ENCODE measurements at places on chromosomes 12 and 14.

DNA sequence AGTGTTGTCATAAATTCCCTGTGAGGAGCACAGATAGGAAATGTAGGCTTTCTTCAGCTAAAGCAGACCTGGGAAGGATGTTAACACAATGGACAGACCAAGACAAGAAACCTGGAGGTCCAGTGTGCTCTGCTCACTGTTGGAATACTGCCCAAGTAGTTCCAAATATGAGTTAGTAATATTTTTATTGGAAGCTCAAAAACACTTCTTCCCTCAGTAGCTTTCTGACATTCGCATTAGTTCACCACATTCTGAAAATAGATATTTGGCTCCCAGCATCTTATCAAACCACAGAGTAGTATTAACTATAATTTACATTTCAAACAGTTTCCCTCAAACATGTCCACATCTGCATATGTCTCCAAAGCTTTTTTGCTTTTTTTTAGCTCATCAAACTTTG, 74.8 kb upstream of the PYGL start:
- no peak for DNase-seq

DNA sequence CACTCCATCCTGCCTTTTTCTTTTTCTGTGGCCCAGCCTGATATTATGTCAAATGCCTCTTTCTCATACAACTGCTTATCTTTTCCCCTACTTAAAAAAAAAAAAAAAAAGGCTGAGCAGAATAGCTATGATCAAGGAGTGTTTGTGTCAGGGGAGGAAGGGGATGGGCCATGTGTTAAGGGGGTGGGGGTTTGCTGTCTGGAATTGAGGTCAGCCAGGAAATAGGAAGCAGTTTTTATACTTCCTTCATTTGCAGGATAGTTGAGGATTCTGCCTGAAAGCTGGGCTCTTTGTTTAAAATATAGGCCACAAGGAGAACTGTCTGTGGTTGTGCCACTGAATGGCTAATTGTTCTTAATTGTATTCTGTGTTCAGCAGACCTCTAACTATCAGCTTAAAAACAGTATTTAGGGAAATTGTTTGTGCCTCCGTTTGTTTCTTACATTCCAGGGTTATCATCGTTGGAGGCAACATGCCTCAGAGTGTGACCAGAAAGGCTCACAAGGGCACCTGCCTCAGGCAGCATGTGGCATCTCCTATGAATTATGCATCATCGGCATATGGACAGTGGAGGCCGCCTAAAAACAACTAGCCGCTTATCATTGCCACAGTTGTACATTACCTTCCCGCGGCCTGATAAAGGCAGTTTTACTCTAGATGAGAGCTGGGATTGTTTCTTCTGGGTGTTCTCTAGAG, 96.0 kb downstream of the SRGAP1 start:
- DNase-seq: no peak

GRCh38 chr12:92062539-92063493, 82.8 kb downstream of the BTG1 start:
- no peak for DNase-seq

GRCh38 chr14:99137001-99137700, 134.8 kb downstream of the BCL11B start:
- DNase-seq: no peak

- DNase-seq: peak; percentile 43
These were observed 2.8 kb upstream of the CD4 start for GRCh38 chr12:6786416-6787094.

- no peak for DNase-seq
These were observed 336.3 kb upstream of the NOVA1 start for GRCh38 chr14:26934151-26934550.

- DNase-seq: no peak
These were observed 29.9 kb upstream of the RBM19 start for GRCh38 chr12:113996026-113996425.

DNA sequence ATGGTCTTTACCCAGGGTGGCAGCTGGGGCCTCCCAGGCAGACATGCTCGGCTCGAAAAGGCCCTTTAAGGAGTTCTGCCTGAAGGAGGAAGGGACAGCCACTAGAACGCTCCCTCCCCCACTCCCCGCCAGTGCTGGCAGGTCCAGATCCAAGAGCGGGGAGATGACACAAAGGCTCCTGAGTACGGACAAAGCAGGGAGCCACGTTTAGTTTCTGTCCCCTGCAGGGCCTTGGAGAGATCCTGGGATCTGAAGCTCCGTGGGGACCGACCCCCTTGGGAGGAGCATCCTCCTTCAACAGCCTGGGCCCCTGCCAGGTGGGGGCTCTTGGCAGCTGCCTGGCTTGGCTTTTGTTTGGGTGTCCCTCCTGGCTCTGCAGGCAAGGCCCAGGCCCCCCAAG, 89.7 kb downstream of the ESRRB start:
- DNase-seq: no peak

DNA sequence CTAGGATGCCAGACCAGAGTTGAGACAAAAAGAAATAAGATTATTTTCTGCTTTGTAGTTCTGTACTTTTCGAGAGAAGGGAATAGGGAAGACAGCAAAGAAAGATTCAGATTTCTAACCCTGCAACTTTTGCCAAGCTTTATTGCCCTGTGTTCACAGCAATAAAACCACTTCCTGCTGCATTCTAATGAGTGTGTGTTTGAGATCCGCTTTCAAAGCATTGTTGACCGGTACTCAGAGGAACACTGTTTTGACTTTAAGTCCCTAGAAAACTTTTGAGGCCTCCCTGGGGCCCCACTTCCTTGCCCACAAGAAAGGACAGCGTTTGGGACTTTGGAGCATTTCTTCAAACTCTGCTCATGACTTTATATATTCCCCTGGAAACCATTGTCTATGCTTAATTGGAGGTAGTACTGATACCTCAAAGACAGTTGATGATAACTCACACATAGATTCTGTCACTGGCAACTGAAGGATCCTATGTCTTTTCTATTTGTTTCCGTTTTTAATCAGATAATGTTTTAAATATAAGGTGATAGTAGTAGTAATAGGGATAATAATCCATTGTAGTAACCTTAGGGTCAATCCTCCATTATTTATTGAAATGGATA, 1.3 kb downstream of the RNASE6 start:
- DNase-seq: peak; percentile 44

GRCh38 chr12:43957732-43958372, 122.0 kb downstream of the TMEM117 start:
- peak; percentile 37 for DNase-seq

- no peak for DNase-seq
These were observed 13.1 kb downstream of the LGMN start for GRCh38 chr14:92735344-92735743.

GRCh38 chr12:109863847-109864712, 16.3 kb downstream of the GLTP start:
- DNase-seq: peak; percentile 30

DNA sequence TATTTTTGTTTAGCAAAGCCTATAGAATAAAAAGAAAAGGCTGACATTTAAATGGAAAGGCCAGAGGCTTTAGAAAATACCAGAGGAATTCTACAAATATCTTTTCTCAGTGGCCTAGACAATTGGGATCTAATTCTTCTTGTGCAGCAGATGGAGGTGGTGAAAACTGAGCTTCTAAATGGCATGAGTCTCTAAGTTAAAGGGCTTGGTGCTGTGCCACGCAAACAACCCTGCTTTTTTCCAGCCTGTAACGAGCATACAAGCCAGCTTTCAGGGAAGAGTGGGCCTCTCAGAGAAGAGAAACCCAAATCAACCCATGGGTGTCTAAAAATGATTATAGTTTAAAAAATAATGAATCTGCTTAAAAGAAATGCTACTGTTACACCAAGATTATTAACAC, 237.9 kb upstream of the NAV3 start:
- no peak for DNase-seq

- no peak for DNase-seq
These were observed 7.9 kb upstream of the POU6F1 start for GRCh38 chr12:51225771-51226170.

DNA sequence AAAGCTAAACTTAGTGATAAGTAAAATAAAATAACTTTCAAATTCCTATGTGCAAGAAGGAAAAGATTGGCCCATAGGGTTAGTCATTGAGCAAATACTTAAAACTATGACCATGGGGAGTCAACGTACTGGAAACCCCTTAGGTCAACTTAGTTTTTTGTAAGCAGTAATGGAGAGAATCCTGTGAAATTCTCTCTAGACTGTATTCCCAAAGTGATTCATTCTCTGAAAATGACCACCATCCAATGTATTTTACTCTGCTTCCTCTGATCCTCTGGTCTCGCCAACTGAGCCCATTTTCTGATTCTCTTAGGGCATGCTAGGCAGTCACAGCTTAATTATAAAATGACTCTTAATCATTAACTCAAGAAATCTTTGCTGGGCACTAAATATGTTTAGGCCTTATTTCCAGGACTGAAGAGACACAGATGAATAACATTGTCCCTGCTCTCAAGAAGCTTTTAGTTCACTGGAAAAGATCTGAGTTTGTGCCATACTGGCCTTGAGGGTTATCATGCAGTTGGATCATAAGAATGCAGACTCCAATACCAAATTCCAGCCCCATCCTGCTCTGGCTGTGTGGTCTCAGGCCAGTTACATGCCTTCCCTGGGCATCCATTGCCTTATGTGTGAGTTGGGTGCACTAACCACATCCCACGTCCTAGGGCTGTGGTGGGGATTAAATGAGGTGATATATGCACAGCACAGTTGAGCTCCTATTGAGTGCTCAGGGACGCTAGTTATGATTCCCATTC, 732.4 kb downstream of the AACS start:
- no peak for DNase-seq

GRCh38 chr12:99393763-99394162, 253.8 kb upstream of the GARIN6 start:
- no peak for DNase-seq

DNA sequence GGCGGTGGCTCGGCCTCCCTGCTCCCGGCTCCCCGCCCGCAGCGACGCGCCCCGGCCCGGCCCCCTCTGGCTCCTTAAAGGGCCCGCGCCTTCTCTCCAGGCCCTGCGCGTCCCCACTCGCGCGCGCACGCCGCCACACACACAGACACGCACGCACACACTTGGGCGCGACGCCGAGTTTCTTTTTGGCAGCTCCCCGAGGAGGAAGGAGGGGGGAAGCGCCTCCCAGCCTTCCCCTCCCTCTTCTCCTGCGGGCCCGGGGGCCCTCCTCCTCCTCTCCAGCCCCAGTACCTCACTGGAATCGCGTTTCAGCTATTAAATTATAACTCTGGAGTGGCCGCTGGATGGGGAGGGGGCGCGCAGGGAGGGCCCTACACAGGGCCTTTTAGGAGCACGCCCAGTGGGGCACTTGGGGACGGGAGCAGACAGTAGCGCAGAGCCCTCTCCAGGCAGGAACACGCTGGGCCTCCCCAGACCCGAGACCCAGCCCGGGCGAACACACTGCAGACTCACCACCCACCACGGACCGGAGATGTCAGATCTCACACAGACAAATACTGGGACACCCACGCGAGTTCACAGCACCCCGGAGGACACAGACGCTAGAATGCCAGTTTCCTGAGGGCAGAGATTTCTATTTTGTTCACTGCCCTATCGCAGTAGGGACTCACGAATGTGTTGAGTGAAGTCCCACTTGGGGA, 411 bp upstream of the NCOR2 start:
- DNase-seq: peak; percentile 90

- DNase-seq: peak; percentile 26
These were observed 17.2 kb upstream of the ELK3 start for GRCh38 chr12:96177013-96177412.

- DNase-seq: peak; percentile 25
These were observed 59.4 kb downstream of the ITPK1 start for GRCh38 chr14:93056166-93056839.

- no peak for DNase-seq
These were observed 6.9 kb downstream of the SMIM41 start for GRCh38 chr12:52086366-52086765.

GRCh38 chr12:78229591-78230101, 399.0 kb downstream of the NAV3 start:
- peak; percentile 7 for DNase-seq

DNA sequence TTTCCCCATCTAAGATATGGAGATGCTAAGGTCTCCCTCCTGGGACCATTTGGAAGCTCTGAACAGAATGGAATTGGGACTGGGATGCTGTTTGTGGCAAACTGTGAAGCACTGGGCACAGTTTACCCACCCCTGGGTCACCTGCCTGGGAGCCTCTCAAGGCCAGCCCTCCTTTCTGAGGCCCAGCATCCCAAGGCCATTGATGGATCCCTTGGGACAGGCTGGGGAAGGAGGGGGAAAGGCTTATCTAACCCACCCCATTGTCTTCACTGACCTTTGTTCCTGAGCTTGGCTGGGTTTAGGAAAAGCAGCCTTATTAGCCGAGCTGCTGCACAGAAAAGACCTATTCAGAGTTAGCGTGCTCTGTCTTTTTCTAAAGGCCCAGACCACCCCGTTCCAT, 5.2 kb downstream of the CCDC85C start:
- no peak for DNase-seq

DNA sequence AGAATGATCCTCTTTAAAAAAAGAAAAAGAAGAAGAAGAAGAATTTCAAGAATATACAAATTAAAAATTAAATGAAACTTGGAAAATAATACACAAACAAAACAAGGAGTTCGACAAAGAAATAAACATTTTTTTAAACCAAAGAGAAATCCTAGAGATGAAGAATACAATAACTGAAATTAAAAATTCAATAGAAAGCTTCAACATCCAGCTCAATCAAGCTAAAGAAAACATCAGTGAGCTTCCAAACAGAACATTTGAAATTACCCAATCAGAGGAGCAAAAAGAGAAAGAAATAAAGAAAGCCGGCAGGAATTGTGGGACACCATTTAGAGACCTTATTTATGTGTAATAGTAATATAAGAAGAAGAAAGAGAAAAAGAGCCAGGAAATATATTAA, 37.2 kb upstream of the RHOJ start:
- DNase-seq: no peak

DNA sequence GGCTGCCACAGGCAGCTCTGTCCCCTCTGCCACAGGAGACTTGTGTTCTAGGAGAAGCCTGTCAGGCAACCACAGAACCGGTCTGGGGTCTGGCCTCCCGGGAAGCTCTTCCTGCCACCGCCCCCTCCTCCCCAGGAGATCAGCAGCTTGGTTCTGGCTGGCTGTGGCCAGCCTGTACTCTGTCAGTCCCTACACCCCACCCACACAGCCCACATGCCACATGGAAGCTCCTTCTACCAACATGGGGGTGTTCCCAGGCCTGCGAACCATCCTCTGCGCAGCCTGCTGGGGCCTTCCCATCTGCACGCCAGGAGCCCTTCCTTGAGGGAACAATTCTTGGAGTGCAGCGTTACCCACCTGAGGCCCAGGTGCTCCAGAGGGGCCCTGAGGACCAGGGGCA, 16.8 kb downstream of the TMEM106C start:
- DNase-seq: no peak

DNA sequence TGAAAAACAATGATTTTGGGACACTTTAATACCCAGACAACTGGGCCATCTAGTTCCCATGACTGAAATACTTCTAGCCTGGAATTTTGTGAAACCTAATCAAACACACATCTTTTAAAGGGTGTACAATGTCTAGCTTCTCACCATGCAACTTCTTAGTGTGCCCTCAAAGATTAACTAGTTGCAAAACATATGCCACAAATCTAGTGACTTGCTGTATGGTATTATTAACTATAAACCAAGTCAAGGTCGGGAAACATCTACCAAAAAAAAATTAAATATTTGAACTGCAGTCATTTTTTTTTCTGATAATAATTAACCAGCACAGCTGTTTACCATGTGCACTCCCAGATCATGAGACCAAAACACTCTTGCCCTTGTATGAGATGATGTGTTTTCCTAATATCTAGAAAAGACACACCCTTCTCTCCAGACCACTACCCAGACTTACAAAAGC, 171.8 kb upstream of the FOXN3 start:
- DNase-seq: no peak

Measured in CD4-positive, alpha-beta T cell treated with Interleukin-10 for 1 hour (primary cell).